NCI-H82 (cell line): ENCODE measurements at places on chromosomes 2 and 18.

DNA sequence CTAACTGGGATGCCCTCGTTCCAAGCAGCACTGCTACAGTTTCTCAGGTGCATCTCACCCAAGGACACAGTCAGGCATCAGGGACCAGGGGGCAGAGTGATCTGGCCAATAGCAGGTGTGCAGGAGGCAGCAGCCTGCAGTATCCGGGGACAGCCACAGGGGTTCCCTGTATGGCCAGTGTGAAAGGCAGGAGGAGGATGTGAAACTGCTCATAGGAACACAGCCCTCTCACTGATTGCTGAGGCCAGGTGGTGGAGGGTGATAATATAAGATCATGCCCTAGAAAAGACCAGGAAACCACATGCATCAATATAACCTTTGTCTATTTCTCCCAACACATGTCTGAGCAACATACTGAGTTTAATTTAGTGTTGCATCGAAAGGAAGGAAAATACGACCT lies 112.7 kb upstream of the TACR1 start:
- DNase-seq = peak; percentile 33

DNA sequence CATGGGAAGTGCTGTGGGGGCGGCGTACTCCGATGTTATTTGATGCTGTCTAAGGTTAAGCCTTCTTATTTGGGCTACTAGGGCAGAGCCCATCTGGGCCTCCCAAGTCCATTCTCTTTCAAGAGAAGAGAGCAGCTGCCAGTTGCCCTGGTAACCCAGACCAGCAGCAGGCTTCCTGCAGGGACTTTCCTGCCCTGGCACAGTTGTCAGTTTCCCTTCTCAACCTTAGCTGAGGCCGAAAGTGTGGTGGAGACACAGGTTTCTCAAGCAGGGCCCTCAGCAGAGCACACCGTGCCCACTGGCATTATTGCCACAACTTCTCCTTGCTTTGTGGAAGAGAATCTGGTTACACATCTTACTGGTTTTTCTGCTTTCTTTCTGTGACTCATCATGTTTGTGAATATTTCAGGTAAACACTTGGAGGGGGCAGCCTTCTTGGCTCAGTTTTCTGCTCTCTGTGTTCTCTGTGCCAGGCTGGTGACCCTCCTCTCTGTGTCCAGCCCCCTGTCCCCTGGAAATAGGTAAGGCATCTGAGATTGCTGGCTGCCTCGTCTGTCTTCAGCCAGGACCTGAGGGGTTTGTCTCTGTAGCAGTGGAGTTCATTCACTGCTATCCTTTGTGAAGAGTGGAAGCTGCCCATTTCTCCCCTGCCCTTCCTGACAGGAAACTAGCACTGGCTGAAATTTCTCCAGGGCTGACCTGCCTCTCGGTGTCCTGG lies 111.0 kb downstream of the B3GNT2 start:
- DNase-seq = peak; percentile 92

DNA sequence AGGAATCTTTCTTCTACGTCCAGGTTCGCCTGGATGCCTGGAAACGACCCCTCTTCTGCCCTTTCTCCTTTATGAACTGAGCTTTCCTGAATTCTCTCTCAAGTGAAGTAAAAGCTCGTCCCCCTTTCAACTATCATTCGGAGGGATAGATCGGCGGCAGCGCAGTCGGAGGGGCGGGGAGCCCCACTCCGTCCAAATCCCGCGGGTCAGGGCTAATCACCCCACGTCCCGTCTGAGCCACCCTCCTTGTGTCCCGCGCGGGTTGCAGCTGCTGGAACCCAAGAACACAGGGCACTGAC lies 367 bp downstream of the FBXO48 start:
- DNase-seq = no peak

DNA sequence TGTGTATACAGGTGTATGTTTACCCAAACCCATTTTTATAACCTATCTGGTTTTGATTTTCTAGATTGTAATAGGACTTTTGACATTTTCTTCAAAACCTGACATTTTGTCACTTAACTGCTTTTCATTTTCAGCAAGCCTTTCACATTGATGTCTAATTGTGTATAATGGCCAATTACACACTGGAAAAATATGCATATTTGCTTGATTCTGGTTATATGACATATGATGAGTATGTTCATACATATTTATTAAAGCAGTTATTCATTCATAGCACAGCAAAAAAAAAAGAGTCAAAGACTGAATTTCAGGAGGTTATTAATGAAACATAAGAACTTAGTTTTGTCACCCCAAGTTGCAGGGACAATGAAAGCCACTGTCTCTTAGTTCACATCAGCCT lies 307.7 kb upstream of the TNP1 start:
- DNase-seq = no peak

DNA sequence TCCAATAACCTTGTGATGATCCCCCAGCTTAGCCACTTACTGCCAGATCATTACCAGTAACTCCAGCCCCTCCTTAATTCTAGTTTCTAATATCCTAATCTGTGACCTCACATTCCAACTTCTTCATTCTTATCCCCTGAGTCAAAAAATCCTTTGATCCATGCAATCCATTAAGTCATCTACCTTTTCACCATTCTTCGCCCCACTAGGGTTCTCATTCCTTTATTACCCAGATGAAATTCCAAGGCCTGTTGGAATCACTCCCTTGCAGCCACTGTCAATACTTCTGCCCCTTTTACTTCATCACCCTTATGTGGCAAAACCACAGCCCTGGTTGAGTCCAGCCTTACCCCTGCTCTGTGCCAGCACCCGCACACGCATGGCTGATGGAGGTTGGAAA lies 20.3 kb upstream of the IL36G start:
- peak; percentile 38 for DNase-seq

- no peak for DNase-seq
Measured at GRCh38 chr2:159758239-159758638, 39.8 kb downstream of the CD302 start.

- DNase-seq = peak; percentile 73
Measured at GRCh38 chr2:86195808-86196387, 636 bp upstream of the IMMT start.

DNA sequence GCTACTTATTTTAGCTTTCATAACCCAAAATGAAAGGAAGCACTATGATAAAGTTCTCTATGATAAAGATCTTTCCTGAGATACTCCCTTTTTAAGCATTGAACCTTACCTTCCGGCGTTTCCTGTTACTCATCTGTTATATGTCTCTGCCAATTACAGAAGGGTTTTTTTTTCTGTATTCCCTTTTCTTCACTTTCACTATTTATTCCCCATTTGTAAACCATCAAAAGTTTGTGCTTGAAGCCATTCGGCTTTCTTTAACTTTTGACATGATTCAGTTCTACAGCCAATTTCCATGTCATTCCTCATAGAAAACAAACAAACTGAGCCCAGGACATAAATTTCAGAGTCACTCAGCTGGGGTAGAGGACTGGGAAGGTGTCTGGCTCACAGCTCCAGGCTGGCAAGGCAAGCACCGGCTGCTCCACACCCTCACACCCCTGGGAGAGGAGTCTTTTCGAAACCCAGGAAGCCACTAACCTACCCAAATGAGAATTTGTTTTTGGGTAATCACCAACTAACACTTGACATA lies 429.4 kb upstream of the TRIB2 start:
- no peak for DNase-seq

- DNase-seq = no peak
Measured at GRCh38 chr2:119231975-119232665, 8.5 kb downstream of the STEAP3 start.

DNA sequence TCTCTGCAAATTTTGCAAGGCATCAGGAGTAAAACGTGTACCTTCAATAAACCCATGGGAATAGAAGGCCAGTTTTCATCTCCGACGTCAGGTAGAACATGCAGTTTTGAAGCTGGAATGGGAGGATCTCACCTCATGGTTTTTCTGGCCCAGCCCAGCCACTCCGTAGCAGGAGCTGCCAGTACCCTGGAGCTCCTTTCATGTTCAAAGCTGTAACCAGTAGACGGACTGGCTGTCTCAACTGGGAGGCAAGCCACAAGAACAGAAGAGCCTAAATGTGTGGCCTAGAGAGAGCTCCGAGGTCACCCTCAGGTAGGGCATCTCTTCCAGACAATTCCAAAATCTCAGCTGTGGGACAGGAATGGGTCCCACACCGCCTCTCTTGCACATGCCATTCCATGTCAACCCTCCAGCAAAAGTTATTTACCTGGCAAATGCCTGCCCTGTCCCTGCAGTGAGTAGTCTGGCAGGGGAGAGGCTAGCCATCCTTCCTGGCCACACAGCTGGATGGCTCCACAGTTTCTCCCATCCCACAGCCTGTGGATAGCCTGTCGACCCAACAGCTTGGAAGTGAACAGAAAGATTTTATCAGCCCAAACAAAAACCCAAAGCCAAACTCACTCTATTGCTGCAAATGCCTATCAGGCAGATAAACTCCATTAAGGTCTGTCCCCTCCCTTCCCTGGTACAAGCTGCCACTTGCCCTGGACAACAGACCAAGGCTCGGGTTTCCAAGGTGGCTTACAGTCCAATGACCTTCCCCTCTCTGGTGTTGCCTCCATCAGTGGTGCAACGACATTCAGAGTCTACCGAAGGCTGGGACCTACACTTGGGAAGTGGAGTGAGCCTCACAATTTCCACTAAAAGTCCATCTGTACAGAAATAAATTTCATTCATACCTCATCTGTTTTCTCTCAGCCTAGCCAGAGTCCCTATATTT lies 27.8 kb downstream of the CRACDL start:
- DNase-seq = peak; percentile 15

DNA sequence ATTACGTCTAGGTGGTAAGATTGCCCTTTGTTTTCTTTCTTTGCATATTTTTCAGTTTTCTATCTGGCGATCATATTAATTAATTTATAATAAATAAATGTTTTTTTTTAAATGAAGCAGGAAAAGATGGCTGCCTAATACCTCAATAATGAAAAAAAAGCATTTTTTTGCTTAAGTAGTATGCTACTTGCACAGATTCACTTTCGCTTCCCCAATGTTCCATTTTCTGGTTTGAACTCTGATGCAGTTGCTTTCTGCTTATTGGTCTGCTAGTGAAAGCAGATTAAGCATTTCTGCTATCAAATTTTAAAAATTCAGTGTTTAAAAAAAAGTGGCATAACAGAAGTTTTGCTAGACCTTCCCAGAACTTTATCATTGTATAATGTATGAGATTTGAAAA lies 11.9 kb upstream of the TMEM182 start:
- no peak for DNase-seq

DNA sequence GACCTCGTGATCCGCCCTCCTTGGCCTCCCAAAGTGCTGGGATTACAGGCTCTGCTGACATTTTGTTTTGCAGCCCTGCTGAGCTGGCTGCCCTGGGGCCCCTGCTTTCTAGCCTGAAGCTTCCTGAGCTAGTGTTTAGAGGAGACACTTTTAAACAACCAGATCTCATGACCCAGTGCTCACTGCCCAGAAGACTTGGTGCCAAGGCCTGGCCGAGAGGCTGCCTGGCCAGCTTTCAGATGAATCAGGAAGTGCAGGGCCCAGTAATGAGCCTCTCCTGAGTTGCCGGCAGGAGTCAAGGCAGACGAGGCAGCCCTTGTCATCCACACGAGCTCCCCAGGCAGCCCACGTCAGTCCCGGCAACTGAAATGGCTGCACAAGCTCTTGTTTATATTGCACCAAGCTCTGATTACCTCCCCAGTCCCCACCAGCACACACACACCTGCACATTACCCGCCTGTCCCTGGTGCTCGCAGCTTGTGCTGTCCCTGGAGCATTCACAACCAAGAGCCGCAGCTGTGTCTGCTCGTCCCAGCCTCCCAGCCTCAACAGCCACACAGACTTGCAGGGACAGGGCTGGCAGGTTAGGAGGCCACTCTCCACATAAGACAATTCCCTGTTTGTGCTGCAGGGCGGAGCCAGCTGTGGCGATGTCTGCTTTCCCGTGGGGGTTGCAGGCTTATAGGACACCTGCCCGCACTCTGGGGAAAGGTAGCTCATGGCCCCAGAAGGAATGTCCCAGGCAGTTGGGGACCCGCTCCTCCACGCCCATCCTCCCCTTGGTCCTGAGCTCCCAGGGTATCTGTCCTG lies 331.2 kb upstream of the MYT1L start:
- DNase-seq = no peak

DNA sequence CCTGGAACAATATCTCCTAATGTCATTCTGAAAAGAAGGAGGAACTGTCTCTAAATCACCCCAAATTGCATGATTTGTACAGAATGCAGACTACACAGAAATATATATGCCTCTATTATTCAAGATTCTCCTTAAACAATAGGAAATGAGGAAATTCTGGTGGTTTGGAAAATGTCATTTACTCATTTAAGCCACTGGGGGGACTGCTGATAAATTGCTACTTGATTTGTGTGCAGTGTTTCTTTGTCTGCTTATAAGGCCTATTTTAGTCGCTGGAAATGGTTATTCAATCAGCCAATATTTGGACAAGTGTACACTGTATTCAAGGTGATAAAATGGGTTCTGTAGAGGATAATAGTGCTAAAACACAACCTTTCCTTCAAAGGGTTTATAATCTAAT lies 801.9 kb upstream of the CELF4 start:
- no peak for DNase-seq

DNA sequence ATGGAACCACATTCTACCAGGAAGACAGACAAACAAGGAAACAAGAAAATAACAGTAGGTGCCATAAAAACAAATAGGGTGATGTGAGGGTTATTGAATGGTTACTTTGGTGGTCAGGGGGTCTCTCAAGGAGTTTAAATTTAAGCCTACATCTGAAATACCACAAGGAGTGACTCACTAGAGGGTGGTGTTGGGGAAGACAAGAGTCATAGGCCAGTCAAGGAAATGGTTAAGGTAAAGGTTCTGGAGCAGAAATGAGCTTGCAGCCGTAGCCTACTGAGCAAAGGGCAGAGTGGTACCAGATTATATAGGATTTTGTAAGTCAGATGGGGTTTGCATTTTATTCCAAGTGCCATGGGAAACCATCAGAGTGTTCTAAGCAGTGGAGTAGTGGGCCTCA lies 135.6 kb upstream of the DAPL1 start:
- no peak for DNase-seq

DNA sequence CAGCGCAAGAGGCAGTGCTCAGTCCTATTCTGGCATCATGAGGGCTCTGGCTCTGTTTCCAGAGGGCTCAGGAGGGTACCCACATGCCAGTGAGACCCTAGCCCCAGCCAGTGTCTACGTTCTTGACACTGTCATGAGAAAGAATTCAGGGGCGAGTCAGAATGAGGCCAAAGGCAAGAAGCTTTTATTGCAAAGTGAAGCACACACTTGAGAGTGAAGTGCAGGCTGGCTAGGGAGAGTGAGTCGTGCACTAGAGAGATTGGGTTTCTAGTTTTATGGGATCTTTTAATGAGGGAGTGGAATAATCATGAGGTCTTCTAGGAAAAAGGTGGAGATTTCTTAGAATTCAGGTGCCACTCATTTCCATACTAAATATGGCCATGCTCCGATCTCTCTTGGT lies 164.1 kb downstream of the DCDC2C start:
- no peak for DNase-seq
